ENCODE measurements at places on chromosomes 7 and 10.
A peak's percentile ranks its signal among the peaks of the same experiment; 100 is the strongest.

- DNase-seq: no peak
Observed at GRCh38 chr10:106053061-106053460, 1111.4 kb downstream of the SORCS1 start.

DNA sequence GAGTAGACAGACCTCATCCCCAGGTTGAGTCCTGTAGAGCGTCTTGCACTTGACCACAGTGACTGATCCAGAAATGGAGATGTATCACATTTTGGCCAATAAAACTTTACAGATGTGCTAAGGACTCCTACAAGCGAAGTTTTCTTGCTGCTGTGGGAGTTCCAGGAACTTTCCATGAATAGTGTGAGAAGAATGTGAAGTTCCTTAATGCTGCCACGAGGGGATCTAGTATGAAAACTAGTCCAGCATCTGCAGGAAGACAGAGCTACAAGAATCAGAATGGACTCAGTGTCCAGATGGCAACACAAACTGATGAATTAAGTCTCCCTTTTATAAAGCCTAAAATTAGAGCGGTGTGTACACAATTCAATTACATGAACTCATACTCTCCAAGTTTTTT, 14.8 kb upstream of the LSM8 start:
- no peak for DNase-seq

DNA sequence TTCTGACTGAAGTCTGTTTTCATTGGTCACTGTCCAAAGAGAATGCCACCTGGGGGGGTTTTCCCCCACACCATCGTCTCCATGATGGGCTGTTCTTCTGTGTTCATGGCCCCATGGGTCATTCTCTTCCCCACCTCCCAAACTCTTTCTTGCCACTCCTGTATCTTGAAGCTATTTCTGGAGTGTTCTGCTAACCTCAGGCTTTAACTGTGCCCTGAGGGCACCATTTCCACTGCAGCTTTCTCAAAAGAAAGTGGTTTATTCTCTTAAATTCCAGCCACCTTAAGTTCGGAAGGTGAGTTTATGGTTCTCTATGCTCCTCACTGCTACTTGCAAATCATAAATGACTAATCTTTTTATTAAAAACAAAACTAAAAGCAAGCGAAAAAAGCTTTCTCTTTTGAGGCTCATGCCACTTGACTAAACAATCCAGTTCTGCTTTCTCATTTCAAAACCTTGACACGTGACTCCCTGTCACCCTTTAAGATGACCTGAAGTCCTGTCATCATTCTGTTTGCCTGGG, 7.4 kb upstream of the APBB1IP start:
- DNase-seq: no peak

- DNase-seq: peak; percentile 71
Observed at GRCh38 chr10:31146491-31147209, 115.0 kb upstream of the ZNF438 start.

DNA sequence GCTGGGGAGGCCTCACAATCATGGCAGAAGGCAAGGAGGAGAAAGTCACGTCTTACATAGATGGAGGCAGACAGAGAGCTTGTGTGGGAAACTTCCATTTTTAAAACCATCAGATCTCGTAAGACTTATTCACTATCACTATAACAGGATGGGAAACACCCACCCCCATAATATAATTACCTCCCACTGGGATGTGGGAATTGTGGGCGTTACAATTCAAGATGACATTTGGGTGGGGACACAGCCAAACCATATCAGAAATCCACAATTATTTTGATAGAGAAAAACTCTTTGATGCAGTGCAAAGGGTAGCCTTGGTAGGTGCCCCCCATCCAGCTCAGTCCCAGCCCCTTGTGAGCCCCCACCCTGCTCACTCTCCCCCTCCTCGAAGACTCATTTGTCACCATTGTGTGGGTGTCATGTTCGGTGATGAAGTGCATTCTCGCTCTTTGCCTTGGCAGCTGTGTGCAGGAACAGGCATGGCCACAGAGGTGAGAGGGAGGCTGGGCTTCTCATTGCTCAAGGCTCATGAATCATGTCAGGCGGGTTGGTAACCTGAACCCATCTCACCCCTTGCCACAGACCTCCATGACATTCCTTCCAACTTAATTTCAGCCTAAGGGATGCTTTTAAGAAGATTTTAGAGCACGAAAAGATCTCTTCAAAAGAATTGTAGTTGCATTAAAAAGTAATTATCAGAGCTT, 75.9 kb downstream of the BUB3 start:
- no peak for DNase-seq

GRCh38 chr7:14419531-14419930, 430.1 kb upstream of the ETV1 start:
- no peak for DNase-seq

DNA sequence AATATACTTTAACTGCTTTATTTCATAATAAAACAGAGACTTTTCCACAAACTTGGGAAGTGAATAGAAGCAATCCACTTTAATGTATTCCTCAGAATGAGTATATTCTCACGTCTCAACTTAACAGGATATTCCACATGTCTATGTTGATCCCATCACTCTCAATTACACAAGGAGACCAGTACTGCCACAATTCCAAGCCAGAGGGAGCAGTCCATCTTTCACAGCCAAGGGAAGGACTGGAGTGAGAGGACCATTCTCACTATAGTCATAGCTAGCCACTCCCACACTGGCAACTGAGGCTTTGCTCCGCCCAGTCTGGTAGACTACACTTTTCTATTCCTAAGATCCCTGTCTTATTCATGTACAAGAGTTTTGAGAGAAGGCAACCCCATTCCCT, 553.9 kb downstream of the CNTNAP2 start:
- DNase-seq: no peak

- DNase-seq: no peak
Observed at GRCh38 chr10:71331736-71332135, 12.7 kb downstream of the SLC29A3 start.

DNA sequence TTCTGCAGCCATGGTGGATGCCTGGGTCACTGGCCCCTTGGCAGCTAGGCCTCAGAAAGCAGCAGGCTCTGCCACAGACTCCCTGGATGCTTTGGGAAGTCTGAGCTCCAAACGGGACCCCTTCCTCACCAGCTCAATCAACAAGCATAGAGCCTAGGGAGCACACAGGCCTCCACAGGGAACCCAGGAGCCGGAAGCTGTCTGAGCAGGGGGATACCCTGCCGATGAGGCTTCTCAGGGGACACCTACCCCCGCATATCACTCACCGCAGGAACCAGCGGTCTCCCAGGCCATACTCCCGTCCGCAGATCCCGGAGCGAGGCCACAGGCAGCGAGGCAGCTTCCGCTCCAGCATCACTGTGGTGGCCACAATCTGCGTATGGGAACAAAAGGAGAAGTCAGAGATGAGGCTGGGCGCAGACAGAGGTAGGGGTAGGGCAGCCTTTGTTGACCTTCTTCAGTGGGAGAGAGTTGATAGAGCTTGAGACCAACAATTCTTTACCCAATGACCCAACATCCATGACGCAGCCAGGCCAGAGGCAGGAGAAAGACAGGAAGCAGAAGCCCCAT, 13.4 kb downstream of the TRPV6 start:
- DNase-seq: no peak

DNA sequence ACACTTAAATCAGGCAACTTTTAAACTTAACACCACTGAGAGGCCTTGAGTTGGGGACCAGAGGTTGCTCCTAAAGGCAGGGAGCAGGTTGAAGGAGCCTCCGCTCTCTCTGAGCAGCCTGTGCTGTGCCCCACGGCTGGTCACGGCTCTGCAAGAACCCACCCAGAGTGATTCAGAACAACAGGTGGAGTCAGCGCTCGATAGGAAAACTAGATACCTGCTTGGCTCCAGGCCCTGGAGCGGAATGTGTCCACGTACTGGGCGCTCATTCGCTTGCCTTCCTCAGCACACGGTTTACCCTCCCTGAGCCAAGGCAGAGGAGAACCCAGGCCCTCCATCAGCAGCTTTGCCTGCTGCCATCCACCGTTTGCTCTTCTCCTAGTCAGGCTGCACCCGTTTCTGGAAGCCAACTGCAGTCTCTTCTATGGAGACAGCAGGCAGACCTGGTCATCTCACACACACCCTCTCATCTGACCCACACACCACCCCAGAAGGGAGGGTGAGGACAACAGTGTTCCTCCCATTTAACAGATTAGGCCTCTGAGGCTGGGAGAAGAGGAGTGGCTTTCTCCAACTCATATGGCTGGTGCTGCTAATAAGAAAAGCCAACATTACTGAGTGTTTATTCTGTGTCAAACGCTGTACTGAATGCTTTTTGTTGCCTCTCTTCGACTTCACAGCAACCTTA, 37.6 kb upstream of the PDCD4 start:
- no peak for DNase-seq

DNA sequence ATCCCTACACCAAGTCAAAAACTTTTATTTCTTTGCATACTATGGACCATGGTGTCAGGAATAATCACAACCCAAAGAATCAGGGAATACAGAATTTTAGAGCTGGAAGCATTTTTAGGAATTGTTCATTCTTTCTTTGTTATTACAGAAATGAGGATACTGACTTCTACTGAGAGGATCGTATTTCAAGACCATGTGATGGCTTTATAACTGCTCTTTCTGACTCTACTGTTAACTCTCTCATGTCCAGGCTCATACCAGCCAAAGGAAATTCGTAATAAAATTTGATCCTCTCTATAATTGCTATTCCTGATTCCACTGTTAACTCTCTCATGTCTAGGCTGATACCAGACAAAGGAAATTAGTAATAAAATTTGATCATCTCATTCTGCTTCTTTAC, 1050.9 kb upstream of the C7orf33 start:
- DNase-seq: no peak

GRCh38 chr10:70528741-70529362, 50.3 kb downstream of the PALD1 start:
- no peak for DNase-seq

GRCh38 chr10:118139321-118139720, 92.6 kb upstream of the RAB11FIP2 start:
- no peak for DNase-seq

DNA sequence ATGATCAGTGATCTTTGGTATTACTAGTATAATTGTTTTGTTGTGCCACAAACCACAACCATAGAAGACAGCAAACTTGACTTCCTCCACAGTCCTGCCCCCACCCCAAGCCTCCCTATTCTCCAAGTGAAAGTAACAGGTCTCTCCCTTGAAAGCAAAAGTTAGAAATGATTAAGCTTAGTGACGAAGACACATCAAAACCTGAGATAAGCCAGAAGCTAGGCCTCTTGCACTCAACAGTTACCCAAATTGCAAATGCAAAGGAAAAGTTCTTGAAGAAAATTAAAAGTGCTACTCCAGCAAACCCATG, 7.5 kb downstream of the SAR1A start:
- no peak for DNase-seq

All from brain pericyte (primary cell).